Activated naive CD8-positive, alpha-beta T cell treated with anti-CD3 and anti-CD28 coated beads, Interleukin-2, amount 50 U/mL, for 24 hours (primary cell): ENCODE measurements at places on chromosomes 1 and 21.

- DNase-seq = peak; percentile 57
Measured at GRCh38 chr21:37711836-37712568, 204.3 kb downstream of the KCNJ6 start.

DNA sequence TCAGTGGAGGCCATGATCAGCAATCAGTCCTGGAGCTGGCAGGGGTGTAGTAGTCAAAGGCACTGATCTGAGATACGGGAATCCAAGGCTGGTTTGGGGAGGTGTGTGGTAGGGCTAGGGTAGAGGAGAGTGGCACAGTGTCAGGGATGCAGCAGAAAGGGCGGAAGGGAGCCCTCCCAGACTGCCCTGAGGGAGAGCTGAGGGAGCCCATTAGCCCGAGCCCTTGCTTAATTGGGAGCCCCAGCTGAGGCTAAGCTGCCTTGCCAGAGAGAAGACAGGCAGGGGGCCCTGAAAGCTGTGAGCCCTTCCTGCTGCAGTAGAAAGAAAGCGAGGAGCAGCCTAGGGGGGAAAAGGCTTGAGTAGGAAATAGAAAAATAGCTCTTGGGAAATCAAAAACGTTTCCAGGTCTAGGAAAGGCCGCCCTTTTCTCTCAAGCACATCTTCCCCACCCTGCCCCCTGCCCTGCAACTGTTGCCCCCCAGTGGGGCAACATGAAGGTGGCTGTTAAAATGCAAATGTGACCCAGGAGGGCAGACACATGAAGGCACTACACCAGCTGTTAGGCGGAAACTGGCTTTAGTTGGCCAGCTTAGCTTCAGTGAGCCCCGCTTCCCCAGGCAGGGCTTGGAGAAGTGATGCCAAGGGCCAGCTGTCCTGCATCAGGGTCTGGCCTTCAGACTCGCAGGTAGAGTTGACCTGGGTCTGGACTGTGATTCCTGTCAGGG is 106.2 kb downstream of the UCK2 start:
- no peak for DNase-seq

- DNase-seq = no peak
Measured at GRCh38 chr1:115927971-115928370, 48.3 kb upstream of the SLC22A15 start.

GRCh38 chr1:20389571-20389970 is 96.4 kb downstream of the CAMK2N1 start:
- DNase-seq = no peak

DNA sequence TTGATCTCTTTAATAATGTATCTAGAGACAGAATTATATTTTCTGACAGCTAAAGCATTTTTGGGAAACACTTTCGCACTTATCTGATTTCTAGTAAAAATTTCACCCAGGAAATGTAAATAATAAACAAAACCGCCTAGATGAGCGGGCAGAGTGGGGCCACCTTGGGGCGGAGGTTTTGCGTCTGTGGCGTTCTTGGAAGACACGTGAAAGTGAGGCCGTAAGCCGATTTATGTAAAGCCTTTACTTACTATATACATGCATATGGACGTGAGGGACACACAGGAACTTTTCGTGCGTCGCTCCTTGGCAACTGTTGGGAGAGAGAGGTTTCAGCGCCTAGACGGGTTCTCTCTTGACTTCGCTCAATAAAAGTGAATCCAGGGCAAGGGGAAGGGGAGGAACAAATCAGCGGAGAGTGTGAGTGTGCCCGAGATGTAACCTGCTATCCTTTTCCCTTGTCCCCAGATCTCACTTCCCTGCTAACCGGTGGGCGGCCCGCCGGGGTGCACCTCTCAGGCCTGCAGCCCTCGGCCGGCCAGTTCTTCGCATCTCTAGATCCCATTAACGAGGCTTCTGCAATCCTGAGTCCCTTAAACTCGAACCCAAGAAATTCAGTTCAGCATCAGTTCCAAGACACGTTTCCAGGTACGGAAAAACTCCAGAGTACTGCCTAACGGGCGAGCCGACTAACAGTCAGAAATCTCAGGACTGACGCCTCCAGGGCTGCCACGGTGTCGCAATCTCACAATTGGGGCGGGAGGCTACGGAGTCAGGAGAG is 1.7 kb downstream of the HLX start:
- DNase-seq = peak; percentile 22

- DNase-seq = no peak
Measured at GRCh38 chr1:214581785-214582184, 21.2 kb upstream of the CENPF start.

DNA sequence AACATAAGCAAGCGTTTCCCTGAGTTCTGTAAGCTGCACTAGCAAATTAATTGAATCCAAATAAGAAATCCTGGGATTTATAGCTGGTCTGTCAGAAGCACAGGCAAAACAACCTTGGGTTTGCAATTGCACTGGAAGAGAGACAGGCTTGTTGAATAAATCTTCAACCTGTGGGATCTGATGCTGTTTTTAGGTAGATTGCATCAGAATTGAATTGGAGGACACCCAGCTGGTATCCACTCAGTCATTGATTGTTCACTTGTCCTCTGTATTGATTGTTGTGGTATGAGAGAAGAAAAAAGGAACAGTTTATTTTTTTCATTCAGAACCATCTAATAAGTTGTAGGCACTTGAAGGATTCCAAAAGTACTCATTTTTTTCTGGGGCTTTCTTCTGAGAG is 497.4 kb downstream of the SIPA1L2 start:
- DNase-seq = no peak

GRCh38 chr1:119001181-119002027 is 13.3 kb upstream of the TBX15 start:
- no peak for DNase-seq

DNA sequence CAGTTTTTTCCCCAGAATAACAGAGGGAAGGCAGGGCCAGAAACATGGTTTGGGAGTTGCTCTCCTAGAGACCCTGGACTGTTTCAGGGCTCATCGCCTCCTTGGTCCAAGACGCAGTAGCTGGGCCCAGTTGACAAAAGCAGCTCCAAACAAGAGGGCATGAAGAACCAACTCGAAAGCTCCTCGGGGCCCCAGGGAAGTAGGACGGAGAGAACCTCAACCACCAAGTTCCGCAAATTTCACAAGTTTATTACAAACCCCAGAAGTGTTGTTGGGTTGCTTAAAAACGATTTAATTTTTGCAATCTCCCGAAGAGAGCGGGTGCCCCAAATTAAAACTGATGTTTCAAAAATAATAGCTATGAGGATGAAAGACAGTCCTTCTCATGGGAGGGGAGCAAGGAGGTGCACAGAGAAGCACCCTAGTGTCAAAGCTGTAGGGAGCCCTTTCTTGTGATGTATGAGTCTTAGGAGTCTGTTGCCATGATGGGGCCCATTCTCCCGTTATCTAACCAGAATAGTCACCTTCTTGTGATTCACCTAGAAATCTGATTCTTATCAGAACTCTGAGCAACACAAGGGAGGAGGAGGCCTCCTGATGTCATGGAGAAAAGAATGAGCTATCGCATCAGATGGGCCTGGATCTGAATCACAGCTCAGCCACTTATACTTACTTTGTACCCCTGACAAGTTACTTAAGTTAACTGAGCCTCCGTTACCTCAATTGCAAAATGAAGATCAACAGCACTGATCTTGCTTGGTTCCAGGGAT is 165.7 kb upstream of the IRF2BP2 start:
- DNase-seq = no peak

DNA sequence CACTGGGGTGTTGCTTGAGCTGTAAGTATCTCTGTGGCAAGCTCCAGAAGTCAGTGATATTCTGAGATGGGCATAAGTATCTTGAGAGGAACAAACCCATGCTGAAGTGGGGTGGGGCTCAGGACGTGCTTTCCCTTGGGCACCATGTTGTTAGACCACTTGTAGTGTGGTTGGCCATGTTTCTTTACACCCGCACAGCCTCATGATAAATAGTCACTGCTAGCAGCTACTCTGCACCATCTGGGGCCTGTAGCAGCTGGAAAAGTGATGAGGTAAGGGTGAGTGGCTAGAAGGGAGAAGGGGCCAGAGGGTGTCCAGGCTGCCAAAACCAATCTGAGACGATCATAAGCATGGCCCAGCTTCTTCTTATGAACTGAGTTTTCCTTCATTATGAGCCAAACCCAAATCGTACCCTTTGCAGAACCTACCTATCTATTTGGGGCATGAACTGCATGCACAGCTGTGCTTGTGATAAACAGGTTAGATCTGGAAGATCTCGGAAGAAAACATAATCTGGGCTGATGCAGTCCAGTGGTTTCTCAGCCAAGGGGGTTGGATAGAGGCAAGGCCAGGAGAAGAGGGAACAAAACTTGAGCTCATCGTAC is 91.9 kb upstream of the IRF2BP2 start:
- no peak for DNase-seq

GRCh38 chr1:116491700-116492357 is 79.0 kb downstream of the CD58 start:
- no peak for DNase-seq

GRCh38 chr1:64172458-64172983 is 30.9 kb upstream of the UBE2U start:
- DNase-seq = no peak

DNA sequence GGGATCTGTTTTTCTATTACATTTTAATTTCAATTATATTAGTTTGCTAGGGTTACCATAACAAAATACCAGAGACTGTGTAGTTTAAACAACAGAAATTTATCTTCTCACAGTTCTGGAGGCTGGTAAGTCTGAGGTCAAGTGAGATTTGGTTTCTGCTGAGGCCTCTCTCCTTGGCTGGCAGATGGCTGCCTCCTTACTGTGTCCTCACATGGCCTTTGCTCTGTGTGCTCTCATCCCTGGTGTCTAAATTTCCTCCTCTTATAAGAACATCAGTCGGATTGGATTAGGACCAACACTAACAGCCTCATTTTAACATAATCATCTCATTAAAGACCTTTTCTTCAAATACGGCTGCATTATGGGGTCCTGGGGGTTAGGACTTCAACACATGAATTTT is 195.2 kb upstream of the CHODL start:
- no peak for DNase-seq

- DNase-seq = no peak
Measured at GRCh38 chr1:53371121-53371666, 43.3 kb upstream of the LRP8 start.

DNA sequence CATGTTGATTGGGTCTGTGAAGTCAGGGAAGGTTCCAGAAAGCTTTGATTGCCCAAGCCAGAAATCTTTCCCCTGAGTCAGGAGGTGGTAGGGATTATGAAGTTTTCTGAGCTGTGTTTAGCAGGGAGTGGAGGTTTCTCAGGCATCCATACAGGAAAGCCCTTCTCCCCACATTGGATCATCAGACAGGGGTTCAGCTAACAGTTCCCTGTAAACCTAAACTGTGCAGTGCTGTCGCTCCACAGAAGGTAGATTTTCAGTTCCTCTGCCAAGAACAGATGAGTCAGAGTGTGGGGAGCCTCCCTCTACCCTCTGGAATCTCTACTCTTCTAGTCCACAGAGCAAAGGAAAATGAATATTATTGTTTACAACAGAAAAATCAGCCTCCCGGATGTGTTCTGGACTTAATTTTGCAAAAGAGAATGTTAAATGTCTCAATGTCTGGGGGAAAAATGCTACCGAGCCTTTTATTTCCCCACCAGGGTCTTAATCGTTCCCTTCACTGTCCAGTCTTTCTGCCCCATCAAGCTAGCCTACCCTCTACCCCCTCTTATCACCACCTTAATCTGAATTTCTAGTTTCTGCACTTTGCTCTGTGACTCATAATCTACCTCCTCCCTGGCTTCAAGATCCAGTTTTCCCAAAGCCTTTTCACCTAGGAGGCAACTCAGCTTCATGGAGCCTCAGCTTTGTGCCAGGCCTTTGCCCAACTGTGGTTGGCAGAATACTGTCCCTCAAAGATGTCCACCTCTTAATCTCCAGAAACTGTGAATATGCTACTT is 355.6 kb downstream of the PRDM2 start:
- no peak for DNase-seq

- DNase-seq = no peak
Measured at GRCh38 chr1:98130408-98130807, 209.6 kb upstream of the DPYD start.

DNA sequence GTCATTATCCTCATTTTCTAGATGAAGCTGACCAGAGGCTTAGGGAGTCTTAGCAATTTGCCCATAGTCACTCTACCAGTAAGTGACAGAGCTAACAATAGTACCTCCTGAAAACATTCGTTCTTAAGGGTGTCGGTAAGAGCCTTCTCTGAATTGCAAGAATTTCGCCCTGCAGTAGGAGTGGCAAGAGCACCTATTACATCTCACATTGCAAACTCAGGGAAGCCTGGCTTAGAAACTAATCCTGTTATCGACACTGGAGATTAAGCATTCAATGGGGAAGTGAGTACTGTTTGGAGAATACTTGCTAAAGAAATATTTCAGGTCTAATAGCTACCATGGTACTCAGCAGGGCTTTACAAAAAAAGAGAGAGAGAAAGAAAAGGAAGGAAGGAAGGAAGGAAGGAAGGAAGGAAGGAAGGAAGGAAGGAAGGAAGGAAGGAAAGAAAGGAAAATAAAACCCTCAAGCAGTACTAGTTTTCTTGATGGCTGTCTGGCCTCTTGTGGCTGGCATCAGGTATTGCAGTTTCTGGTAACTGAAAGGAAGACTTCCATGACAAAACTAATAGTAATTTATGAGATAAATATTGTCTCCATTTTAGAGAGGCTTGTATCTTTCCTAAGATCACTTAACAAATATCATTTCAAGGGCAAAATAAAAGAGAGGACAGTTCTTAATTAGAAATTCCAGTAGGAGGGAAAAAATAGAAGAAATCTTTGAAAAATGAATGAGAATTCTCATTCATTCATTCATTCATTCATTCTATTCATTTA is 10.4 kb downstream of the C1orf226 start:
- DNase-seq = peak; percentile 14

GRCh38 chr1:244049162-244050013 is 1.7 kb upstream of the ZBTB18 start:
- DNase-seq = peak; percentile 35

DNA sequence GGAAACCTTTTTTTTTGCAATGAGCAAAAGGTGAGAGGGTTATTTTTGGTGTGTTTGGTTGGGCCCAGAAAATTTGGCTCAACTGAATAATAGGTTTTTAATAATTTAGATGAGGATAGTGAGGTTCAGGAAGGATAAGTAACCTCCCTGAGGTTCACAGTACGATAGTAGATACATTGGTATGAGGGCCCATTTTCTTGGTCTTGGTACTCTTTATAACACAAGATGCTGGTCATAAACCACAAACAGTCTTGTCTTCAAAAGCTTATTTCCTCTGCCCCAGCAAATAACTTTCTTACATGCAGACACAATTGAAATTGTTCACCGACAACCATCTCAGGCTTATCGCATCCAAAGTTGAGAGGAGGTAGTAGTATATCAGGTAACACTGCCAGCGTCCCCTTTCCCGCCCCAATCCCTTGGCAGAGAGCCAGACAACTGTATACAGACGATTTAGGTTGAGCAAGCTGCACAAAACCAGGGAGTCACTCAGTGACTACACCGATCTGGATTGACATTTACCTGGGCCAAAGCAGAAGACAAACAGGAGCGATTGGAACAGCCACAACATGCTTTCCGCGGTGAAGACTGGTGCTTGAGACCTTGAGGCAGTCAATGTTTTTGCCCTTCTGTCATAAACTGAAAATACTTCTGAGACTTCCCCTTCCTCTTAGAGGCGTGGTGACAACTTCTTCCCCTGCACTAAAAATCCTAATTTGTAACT is at the start of gene SLAMF6:
Gene SLAMF6, minus strand, starts transcription at position 634 of the 724 bp plus-strand sequence. Its CDS starts 63 bp downstream, at position 571.
- DNase-seq = peak; percentile 66

- DNase-seq = no peak
Measured at GRCh38 chr1:189971656-189972055, 506.0 kb downstream of the BRINP3 start.

- no peak for DNase-seq
Measured at GRCh38 chr1:62068416-62068843, 126.2 kb upstream of the L1TD1 start.
